Sciatic nerve (tissue), 2 donors: ENCODE measurements at places on chromosomes 13 and 19.
A peak's percentile ranks its signal among the peaks of the same experiment; 100 is the strongest.

GRCh38 chr13:98998831-98999638, 21.2 kb upstream of the DOCK9 start:
- no peak for DNase-seq

DNA sequence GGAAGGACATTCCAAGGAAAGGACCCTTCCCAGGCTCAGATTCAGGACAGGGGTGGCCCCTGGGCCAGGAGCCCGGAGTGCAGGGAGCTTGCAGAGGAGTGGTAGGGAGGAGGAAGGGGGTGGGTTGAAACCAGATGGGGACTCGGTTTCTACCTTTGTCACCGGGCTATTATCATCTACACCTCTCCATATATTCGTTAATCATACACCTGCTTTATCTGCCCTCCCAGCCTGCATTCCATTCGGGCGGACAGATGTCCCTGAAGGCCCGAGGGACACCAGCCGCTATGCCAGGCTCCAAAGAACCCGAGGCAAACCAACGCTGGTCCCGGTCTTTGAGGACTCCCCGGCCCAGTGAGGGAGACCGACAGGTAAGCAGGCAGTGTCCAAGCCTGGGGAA, 15.5 kb upstream of the MYH14 start:
- DNase-seq, result no peak

DNA sequence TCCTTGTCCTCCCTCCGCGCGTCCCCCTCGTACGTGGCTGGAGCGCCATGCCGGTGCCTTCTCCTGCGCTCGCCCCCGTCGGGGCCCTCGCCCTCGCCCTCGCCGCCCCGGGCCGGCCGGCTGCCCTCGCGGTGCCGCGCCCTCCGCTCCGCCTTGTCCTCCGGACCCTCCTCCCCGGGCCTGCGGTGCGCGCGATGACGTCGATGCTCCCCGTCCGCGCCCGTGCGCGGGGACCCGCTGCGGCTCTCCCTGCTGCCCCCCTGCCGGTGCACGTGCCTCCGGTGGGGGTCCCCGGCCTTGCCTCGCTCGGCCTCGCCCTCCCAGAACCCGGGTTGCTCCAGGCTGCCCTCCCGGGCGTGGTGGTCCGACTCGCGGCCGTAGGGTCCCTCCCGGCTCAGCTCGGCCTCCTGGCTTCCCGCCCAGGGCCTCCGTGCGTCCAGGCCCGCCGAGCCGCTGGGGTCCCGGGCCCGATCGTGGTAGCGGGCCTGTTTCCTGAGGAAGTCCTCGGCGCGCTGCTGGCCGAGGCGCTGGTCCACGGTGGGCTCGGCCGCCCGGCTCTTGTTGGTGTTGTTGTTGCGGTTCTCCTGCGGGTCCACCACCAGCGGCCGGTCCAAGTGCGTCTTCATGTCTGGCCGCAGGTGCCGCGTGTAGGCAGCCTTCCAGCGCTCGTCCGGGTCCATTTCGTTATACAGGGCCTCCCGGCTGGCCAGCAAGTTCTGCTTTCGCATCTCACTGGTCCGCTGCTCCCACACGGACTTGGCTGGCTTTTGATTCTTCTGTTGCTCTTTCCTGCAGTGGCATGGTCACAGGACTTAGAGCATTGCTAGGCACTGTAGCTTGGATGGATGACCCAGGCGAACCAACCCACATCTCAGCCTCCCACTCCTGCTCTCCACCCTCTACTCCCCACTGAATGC, 148.6 kb downstream of the IER2 start:
- DNase-seq, result no peak

GRCh38 chr19:15640294-15640903, at the start of gene CYP4F3:
TSS of gene CYP4F3 (plus strand) at chr19:15640897. CDS start at chr19:15641416, 519 bp downstream.
- DNase-seq, result peak; percentile 85

GRCh38 chr19:31392464-31392863, 43.2 kb upstream of the TSHZ3 start:
- no peak for DNase-seq

DNA sequence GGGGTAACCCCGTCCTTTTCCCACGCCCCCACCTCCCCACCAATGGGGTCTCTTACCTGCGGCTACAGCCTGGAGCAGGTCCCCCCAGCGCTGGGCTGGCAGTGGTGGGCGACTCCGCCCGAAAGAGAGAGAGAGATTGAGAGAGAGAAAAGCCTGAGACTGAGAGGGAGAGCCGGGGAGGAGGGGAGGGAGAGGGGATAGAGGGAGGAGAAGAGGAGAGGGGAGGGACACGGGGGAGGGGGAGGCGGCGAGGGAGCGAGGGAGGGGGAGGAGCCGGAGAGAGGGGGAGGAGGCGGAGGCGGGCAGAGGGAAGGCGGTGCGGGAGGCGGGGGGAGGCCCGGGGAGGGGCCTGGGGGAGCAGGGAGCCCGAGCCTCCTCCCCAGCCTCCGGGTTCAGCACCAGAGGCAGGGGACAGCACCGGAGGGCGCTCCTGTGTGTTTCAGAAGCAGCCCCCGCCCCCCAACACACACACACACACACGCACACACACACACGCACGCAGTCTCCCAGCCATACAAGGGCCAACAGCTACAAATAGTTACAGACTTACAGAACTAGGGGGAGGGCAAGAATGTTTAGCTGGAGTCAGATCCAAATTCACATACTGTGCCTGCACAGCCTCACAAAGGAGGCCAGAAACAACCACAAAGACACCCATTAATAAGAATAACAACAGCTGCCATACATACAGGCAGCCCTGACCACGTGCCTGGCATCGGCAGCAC, at the start of gene SLC8A2:
SLC8A2 (minus strand) TSS at position 161 of the 725 bp plus-strand sequence. CDS start 5,490 bp downstream, outside the sequence.
- DNase-seq, result no peak

DNA sequence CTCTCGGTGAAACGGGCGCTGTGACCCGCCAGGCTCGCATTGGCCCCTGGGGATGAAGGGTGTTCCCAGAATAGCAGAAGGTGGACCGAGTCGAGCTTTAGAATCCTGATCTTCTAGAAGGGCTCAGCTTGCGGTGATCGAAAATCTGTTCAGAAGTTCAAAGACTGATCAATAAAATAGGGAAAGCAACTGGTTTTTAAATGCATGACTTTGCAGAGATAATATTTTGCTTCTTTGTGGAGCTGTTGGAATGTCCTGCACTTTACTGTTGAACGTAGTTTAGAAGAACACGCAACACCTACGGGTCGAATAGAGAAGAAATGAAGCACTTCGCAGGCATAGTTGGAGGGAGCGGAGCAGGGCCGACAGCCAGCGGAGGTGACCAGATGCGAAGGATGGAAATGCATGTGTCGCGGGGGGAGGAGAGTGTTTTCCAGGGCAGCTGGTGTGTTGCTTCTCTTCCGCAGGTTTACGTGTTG, 766 bp downstream of the CEBPG start:
- peak; percentile 41 for DNase-seq

- DNase-seq, result no peak
These were observed 310.4 kb downstream of the SPRY2 start for GRCh38 chr13:80030491-80030890.

DNA sequence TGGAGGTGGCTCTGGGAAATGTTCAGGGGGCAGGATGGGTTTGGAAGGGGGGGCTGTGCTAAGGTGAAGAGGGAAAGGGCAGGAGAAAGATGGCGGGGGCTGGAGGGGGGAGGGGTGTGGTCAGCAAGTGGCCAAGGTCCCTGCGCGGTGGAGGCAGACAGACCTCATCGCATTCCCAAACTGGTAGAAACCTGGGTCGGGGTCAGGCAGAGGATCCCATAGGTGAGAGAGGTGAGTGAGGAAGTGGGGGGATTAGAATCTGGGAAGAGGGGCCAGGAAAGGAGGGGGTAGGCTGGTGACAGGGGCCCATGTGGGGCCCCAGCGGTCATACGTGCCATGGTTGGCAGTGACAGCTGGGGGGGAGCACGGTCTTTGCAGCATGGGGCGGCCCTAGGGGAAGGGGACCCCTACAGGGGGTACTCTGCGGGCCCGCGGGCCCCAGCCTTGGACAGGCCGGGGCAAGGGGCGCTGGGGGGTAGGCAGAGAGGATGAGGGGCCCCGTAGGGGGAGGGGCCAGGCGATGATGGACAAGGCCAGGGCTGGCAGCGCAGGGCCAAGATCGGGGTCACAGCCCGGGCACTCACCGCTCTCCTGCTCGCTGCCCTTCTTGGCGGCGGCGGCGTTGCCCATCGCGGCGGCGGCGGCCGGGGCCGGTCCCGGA, 514 bp downstream of the PRKACA start:
- DNase-seq, result peak; percentile 77

GRCh38 chr19:35555301-35556005, 8.0 kb downstream of the ATP4A start:
- no peak for DNase-seq

- DNase-seq, result no peak
These were observed 27.5 kb upstream of the ISYNA1 start for GRCh38 chr19:18465214-18465963.

- DNase-seq, result peak; percentile 51
These were observed 14.6 kb downstream of the KCTD15 start for GRCh38 chr19:33811246-33811645.

GRCh38 chr19:49488863-49489537, 1.6 kb downstream of the RPL13A start:
- no peak for DNase-seq

DNA sequence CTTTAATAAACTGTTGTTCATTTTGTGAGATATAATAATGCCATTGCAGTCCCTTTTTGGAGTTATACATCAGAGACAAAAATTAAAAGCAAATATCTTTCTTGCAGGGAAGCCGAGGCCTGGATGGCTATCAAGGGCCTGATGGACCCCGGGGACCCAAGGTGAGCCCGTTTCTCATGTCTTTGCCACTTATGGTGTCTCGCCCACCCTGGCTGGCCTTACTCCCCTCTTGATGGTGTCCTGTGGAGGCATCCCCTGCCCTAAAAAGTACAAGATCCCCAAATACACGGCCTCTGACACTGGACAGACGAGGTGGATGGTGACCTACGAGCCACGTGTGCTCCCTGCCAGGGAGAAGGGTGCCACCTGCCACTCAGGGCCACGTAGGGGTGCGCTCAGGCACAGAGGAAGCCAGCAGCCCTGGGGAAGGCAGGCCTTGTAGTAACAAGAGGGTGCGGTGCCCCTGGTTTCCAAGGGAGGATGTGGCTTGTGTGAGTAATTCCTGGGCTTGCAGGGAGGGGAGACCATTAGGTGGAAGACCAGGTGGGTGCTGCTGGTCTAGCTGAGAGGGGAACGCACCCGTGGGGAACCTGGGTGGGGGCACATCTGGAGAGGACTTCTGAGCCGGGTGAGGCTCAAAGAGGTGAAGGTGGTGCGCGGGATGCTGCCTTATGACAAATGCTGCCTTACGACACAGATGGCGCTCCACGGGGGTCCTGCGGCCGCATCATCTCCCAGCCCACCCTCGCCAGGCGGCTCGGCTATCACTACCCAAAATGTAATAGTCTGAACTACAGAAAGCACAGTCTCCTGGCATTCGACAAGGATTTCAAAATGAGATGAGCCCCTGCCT, 115.6 kb downstream of the RAB20 start:
- no peak for DNase-seq

- peak; percentile 32 for DNase-seq
These were observed 2.5 kb downstream of the IGFL1 start for GRCh38 chr19:46232029-46232428.

GRCh38 chr13:113926951-113927660, 46.8 kb downstream of the C13orf46 start:
- peak; percentile 64 for DNase-seq

- no peak for DNase-seq
These were observed 195.5 kb downstream of the RGCC start for GRCh38 chr13:41652735-41653361.

- no peak for DNase-seq
These were observed 131.0 kb upstream of the RFC3 start for GRCh38 chr13:33686772-33687480.

- DNase-seq, result no peak
These were observed 38.4 kb upstream of the RCBTB2 start for GRCh38 chr13:48571126-48571913.

DNA sequence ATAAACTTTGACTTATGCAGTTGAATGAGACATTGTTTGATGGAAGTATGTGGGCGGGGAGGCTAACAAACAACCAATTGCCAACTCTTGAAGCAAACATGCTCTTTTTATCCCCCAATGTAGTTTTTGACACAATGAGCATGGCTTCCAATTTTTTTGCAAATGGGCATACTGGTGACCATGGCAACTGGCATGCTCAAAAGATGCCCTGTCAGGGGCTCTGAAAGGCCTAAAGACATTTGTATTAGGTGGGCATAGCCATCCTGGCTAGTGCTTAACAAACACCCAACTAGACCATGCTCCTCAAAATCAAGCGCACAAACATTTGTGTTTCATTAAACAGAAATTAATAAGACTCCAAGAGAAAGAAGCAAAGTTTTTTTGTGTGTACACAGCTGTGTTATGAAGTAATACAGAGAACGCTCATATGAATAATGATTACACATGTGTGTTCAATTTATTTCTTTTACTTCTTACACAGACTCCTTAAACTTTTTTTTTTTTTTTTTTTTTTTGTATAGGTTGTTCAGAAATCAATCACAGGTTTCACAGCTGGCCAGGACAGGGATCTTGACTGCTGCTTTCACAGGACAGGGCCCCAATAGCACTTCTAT, 95.6 kb downstream of the DLEU7 start:
- no peak for DNase-seq

- peak; percentile 79 for DNase-seq
These were observed 770 bp downstream of the HNRNPM start for GRCh38 chr19:8445488-8446001.

GRCh38 chr19:5665781-5666513, 14.4 kb downstream of the MICOS13 start:
- no peak for DNase-seq

GRCh38 chr13:77176350-77176749, 149.4 kb upstream of the FBXL3 start:
- no peak for DNase-seq

DNA sequence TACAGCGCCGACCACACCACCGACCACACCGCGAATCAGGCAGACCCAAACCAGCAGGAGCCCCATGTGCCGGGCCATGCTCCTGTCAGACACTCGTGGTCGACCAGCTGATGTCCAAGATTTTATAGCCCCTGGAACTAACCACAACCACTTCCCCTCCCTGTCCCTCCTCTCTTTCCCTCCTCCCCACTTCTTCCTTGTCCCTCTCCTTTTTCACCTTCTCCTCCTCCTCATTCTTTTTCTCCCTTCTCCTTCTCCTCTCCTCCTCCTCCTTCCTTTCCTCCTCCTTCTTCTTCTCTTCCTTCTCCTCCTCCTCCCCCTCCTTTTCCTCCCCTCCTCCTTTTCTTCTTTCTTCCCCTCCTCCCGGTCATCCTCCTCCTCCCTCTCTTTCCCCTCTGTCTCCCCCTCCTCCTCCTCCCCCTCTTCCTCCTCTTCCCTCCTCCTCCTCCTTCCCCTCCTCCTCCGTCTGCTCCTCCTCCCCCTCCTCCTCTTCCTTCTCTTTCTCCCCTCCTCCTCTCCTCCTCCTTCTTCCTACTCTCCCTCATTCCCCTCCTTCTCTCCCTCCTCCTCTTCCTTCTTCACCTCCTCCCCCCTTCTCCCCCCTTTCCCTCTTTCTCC, 670 bp downstream of the BSPH1 start:
- DNase-seq, result no peak

- no peak for DNase-seq
These were observed 382.7 kb downstream of the MYO16 start for GRCh38 chr13:109012115-109012514.

DNA sequence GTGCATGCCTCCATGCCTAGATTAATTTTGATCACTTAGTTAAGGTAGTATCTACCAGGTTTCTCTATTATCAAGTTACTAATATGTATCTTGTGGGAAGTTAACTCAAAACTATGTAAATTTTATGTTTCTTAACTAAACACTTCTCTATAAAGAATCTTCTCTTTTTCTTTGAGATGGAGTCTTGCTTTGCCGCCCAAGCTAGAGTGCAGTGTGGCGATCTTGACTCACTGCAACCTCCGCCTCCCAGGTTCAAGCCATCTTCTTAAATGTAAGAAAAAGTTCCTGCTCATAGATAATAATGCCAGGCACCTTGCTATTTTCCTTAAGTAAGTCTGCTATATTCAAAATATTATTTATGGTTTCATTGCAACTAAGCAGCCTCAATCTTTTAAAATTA, 58.4 kb downstream of the ELF1 start:
- DNase-seq, result no peak

GRCh38 chr19:33312065-33312464, 9.7 kb upstream of the CEBPA start:
- DNase-seq, result no peak
